ENCODE measurements at places on chromosomes 7 and 10. TPM values are rescaled to one million over a fixed set of nuclear protein-coding genes. Genes with fewer than 3 reads are reported as not detected.

GRCh38 chr10:32131388-32131787 is 75.2 kb upstream of the KIF5B start:
- DNase-seq, result no peak

The PTF1A gene
- total RNA-seq, result not detected

The ASB15 gene
- not detected for total RNA-seq

DNA sequence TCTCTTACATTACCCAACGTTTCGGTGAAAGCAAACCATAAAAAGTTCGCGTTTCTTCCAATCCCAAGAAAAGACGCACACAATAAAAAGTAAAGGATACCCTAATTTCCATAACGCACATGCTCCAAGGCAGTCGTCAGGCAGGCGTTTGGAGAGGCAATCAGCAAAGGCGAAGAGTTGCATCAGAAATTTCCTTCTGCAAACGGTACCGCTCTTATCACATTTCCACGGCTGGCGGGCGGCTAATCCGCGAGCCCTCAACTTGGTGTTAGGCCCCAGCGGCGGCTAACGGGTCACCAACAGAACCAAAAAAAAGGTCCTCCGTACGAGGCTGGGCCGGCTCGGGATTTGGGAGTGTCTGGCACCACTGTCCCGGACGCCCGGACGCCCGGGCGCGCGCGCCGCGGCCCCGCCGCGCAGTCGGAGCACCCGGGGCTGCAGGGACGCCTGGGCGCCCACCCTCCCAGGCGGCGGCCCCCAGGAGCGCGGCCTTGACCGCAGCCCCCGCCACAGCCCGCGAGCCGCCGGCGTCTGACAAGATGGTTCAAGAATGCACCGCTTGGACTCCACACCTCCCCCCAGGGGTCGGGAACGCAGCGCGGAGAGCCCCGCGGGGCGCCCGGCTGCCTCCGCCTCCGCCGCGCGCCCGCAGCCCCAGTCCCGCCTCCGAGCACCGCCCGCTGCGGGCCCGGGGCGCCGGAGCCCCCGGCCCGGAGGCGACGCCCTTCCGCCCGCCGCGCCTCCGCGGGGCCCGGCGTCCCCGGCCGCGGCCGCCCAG is 9.8 kb upstream of the GRB10 start:
- DNase-seq, result peak; percentile 20

DNA sequence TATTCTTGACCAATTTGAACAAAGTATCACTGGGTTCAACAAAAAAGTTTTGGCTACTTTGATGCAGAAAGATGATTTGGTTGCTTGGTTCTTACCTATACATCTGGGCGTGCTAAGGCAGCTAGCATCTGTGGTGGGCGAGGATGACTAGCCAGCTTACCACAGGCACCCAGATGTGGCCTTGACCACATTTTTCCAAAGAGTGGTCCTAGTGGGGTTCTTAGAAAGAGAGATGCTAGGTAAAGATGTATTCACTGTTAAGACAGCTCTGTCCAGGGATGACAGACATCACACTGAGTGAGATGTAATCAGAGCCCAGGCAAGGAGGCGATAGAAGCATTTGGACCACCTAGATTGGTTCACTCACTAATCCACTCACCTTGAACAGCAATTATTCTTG is 785 bp downstream of the DNTT start:
- no peak for DNase-seq

DNA sequence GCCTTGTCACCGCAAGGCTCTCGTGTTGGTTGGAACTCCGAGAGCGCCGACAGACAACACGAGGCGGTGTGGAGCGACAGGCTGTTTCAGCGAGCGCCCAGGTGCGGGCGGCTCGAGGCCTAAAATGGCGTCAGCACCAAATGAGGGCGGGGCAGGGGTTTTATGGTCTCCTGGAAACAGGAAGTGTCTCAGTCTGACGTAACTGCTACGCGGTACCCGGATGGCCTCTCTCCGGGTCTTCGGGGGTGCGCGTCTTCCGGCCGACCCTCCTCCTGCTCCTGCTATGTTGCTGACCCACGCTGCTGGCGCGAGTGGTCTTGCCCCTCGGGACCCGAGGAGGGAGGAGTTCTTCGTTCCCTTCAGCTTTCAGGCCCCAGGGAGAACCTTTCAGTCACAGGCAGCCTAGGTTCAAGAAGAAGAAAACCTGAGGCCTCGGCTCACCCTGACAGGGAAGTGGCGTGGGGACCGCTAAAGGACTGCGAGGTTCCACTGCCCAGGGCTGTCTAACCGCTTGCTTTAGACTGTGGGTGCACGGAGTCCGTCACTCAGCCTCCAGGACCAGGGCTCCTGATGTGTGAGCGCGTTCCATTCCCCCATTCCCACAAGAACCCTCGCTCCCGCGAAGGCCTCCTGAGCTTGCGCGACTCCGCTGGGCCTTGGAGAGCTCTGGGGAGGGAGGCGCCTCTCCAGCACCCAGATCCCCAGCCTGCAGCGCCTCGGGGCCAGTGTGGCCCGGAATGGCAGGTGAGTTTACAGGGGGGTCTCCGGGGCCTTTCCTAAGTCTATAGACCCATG is 77.3 kb downstream of the GLRX3 start:
- DNase-seq, result no peak

The CALHM3 gene
- not detected for total RNA-seq

The MGMT gene
- total RNA-seq, result 12.6 TPM

- DNase-seq, result no peak
Measured at GRCh38 chr10:86085136-86085535, 281.5 kb downstream of the GRID1 start.

GRCh38 chr7:92742186-92742585 is 94.2 kb downstream of the CDK6 start:
- DNase-seq, result no peak

DNA sequence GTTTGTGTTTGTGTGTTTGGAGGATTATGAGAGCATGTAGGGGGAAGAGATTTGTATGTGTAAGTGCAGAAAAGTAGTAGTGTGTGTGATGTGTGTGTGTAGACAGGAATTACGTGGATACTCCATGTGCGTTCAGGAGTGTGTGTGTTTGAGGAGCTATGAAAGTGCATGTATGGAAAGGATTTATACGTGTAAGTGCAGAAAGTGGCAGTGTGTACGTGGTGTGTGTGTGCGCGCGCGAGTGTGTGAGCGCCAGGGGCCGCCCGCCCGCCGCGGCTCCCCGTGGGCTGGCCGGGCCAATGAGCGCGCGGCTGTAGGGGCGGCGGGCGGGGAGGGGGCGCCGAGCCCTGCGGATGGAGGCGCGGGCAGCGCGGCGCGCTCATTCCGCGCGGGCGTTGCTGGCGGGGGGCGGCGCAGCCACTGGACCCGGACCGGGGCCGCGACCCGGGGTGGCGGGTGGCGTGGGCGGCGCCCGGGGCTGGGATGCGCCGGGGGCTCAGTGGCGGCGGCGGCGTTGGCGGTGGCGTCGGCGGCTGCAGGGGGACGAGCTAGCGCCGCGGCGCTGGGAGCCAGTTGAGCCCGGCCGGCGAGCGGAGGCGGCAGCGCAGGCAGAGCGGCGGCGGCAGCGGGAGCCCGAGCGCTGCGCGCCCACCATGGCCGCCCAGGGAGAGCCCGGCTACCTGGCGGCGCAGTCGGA is at the start of gene BICC1:
Gene BICC1 (plus strand): TSS at position 382 of the 697 bp plus-strand sequence. CDS start 272 bp downstream, at position 654.
- DNase-seq, result no peak

The RARRES2 gene
- not detected for total RNA-seq

The WDFY4 gene
- not detected for total RNA-seq

DNA sequence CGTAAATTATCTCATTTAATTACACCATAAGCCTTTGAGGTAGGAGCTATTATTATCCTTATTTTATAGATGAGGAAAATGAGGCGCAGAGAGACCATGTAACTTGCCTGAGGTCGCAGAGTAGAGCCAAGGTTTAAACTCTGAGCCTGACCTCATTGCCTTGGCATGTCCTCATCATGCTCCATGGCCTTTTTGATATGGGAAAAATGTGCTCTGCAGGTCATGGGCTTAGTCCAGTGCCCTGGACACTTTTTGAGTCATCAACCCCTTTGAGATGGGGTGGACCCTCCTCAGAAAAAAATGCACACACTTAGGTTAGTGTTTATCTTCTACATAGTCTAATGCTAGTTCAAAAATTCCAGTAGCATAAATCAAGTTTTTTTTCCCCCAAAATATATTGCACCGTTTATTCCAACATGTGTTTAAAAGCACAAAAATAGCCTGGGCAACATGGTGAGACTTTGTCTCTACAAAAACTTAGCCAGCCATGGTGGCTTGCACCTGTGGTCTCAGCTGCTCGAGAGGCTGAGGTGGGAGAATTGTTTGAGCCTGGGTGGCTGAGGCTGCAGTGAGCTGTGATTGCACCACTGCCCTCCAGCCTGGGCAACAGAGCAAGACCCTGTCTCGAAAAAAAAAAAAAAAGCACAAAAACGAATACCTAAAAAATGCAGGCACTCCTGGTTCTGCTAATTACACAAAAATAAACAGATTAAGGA is 28.6 kb upstream of the TMEM178B start:
- no peak for DNase-seq

The ADIRF gene
- total RNA-seq, result 107 TPM

The ERVW-1 gene
- total RNA-seq, result not detected
